Fibroblast of upper back skin (primary cell): ENCODE measurements at places on chromosomes 13 and 19.

- peak; percentile 91 for DNase-seq
Measured at GRCh38 chr19:48746738-48747575, at the start of gene IZUMO1. IZUMO1 (minus strand) TSS chr19:48746909; CDS start chr19:48745859, 1,050 bp downstream.

DNA sequence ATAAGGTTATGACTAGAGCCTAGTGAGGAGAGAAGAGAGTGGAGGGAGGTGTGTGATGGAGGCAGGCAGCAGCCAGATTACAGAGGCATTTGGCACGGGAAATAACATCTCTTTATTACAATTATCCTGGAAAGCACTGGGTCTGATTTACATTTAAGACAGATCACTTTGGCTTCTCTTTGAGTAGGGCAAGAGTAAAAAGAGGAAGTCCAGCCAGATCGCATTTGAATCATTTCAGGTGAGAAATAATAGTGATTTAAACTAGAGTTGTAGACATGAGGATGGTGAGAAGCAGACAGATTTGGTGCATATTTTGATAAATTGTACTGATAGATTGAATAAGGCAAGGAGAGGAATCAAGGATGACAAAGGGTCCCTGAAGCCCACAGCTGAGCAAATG, 9.6 kb upstream of the SACS start:
- DNase-seq, result no peak

GRCh38 chr13:53090461-53090860, 61.8 kb downstream of the OLFM4 start:
- DNase-seq, result no peak

DNA sequence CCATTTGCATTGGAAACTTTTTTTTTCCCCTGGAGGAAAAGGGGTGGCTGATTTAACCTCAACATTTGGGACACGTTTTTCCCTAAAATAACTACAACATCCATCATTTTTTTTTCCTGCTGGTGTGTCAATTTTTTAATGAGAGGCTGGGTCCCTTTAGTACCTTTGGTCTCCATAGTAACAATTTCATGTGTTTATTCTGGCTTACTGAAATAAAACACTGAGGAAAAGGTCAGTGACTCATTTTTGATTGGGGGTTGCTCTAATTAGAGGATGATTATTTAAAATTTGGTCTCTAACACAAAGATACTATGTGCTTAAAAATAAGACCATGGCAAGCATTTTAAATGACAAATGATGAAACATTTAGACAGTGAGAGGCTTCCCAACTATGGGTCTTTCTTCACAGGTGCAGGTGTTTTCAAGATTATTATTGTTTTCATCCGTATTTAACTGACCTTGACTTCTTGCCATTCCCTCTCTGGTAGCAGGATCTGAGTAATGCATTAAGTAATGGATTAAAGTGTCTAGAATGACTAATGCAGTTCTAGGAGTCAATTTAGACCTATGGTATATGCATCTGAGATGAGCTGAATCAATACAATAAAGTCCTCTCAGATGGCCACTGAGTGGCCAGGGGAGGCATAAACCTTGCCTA, 406.4 kb downstream of the KCNRG start:
- peak; percentile 65 for DNase-seq

- no peak for DNase-seq
Measured at GRCh38 chr13:107906131-107906530, 309.2 kb downstream of the LIG4 start.

GRCh38 chr13:93304134-93304533, 77.5 kb downstream of the GPC6 start:
- no peak for DNase-seq

- no peak for DNase-seq
Measured at GRCh38 chr13:24340608-24340955, 31.2 kb downstream of the C1QTNF9 start.

DNA sequence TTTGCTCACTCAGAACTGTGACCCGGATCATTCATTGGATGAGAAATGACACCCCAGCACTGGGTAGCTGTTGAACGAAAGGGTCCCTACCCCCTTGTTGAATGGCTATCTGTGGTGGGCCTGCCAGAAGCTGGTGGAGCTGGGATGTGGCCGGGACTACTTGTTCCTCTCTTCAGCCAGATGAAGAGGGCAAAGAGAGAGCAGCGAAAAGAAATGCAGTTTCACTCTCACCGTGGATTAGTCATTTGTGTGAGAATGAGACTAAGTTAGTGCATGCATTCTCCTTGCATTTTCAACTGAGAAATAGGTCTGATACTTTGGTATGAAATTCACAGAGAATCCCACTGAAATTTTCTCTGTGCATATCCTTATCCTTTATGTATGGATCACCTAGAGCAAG, 553.1 kb downstream of the IRS2 start:
- no peak for DNase-seq

GRCh38 chr19:6604906-6605305, 14.0 kb upstream of the CD70 start:
- DNase-seq, result no peak

DNA sequence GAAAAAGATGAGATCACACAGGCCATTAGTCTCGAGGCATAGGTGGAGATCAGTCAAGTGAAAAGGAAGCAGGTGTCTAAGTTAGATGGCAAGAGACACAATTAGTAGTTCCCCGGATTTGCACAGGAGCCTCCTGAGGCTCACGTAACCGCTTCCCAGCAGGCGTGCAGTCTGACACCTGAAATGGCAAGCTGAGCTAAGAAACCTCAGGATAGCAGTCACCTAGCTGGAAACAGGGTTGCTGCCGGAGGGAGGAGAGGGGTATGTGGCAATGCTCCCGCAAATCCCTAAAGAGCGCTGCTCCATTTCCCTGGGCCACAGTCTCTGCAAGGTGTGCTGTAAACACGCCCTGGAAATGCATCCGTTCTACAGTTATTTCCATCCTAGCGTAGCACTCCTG, 1151.0 kb downstream of the DIAPH3 start:
- DNase-seq, result no peak

DNA sequence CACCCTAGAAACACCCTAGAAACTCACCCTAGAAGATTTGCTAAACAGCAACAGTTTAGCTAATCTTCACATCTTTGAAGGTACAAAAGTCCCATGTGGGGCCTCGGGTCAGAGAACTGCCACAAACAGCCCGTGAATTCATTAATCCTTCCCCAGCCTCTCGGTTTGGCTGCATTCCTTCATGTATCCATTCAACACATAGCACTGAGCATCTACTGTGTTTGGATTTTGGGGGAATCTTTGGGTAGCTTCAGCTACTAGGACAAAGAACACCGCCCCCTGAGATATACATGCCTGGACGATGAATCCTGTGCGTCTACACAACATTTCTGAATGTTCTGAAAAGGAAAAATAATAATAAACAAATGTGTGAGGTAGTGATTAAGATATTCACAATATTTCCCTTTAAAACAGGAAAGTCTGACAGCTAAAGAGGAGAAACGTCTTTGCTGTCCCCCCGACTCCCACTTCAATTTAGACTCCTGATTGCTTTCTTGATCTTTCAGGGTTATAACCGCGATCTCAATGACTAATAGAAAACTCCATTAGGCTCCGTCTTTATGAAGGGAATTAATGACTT, 63.5 kb downstream of the ALOX5AP start:
- peak; percentile 43 for DNase-seq

- no peak for DNase-seq
Measured at GRCh38 chr19:49864890-49865289, 2.5 kb downstream of the PNKP start.

GRCh38 chr13:99312493-99312883, 5.3 kb upstream of the GPR183 start:
- DNase-seq, result peak; percentile 78

DNA sequence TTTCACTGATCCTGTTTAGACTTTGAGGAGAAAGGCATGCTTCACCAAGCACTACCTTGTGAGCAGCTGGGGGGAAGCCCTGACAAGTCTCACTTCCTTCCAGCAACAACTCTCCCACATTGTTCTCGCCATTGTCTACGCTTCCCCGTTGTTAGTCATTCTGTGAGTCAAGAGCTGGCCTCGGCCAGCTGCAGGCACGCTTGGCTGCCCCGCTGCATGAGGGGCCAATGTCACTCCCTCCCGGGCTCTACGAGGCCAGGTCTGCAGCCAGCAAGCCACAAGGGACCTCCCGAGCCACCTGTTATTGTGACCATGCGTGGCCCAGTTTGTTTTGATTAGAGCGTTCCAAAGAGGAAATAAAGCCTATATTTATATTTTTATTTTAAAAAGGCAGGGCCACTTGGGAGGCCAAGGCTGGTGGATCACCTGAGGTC, 220.9 kb downstream of the FOXO1 start:
- no peak for DNase-seq

- DNase-seq, result no peak
Measured at GRCh38 chr13:35479038-35479492, 2.6 kb upstream of the MAB21L1 start.

- DNase-seq, result no peak
Measured at GRCh38 chr13:113968463-113969310, 5.2 kb downstream of the C13orf46 start.

GRCh38 chr19:10694706-10695307, 6.4 kb upstream of the QTRT1 start:
- no peak for DNase-seq

GRCh38 chr13:103236213-103236612, 170.0 kb upstream of the SLC10A2 start:
- peak; percentile 12 for DNase-seq

GRCh38 chr19:46040952-46041500, at the start of gene IGFL4:
IGFL4 (minus strand) TSS chr19:46041002; CDS start chr19:46040962, 40 bp downstream.
- no peak for DNase-seq

DNA sequence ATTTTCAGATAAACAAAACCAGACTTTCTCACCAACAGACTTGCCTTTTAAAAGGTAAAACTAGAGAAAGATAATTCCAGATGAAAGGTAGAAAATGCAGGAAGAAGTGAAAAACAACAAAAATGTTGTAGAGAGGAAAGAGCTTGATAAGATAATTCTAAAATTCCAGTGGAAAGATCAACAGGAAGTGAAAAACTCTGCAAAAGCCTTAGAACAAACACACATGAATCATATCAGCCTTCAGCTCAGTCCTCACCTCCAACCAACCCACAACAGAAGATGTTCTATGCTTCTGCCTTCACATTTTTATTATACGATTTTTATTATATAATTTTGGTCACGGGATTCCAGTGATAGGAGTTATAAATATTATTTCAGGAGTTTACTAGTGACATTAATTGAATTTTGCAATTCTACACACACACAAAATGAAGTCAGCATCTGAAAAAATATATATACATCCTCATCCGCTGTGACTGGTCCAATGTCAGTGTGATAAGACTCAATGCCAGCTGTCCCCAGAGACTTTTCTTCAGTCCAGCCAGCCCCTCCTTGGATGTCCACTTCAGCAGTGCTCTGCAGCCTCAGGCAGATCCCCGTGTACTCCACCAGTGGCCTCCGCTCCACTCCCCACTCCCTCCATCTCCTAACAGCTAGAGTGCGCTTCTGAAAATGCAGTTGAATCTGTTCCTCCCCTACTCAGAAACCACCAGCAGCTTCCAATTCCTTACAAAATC, 57.9 kb downstream of the GADD45B start:
- no peak for DNase-seq

GRCh38 chr13:67023130-67023876, 206.8 kb downstream of the PCDH9 start:
- DNase-seq, result peak; percentile 90

DNA sequence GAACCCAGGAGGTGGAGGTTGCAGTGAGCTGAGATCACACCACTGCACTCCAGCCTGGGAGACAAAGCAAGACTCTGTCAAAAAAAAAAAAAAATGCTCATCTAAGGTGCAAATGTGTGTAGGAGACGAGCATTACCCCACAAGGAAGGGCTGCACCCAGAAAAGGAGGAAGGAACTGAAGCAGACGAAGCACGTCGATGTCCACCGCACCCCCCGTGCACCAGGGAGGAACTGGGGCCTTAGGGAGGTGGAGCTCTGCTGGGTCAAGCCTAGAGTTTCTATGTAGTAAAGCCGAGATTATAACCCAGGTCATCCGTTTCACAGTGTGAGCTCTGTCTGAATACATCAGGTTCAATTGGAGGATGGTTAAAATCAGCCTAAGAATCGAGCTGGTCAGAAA, 1.1 kb downstream of the VSTM1 start:
- DNase-seq, result no peak

DNA sequence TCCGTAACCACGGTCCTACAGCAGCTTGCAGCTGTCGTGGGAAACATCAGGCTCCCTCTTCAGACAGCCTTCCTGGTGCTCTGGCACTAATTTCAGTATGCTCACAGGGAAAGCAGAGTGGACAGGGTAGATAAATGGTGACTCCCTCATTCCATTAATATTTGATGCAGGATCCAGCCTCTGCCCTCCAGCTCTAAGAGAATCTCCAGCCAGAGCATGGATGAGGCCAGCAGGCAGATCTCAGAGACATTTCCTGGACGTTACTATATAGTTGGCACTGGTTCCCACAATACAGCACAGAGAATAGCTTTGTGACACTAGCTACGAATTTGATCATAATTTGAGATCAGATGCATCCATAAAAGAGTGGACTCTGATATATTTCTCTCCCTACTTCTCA, 341.4 kb downstream of the LIG4 start:
- no peak for DNase-seq

DNA sequence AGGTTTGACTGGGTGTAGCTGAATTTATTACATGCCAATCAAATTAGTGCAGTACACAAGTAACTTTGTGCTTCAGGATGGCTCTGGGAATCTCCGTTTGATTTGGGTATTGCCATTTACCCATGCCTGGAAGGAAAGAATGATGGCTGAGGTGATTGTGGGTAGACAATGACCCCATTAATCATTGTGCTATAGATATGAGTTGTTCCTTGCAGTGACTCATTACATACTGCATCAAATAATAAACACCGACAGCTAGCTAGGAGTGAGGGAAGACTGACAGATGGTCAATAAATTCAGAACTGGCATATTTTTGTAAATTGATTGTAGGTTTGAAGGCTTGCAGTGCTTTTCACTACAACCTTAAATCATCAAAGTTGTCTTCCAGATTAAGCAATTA, 1069.5 kb downstream of the DIAPH3 start:
- DNase-seq, result no peak

DNA sequence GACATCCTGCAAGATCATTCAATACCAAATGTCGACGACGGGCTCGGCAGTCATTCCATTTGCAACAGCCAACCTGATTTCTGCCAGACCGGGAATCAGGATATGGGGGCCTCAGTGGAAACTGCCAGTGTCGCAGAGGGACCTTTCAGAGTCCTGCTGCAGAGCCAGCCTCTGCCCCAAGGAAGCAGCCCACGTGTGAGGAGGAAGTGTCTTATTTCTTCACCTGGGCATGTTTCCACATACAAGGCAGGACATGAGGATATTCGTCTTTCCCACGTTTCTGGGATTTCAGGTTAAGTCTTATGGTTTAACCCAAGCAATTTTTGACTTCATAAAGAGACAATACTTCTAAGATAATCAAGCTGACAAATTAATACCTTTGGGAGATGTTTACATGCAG, 69.9 kb downstream of the ABCC4 start:
- no peak for DNase-seq

- no peak for DNase-seq
Measured at GRCh38 chr13:84994582-84994981, 804.6 kb downstream of the SLITRK6 start.

- peak; percentile 78 for DNase-seq
Measured at GRCh38 chr13:104984296-104984818, 1551.1 kb downstream of the EFNB2 start.

- DNase-seq, result no peak
Measured at GRCh38 chr13:41554626-41555386, 97.5 kb downstream of the RGCC start.
